ENCODE measurements at places on chromosomes 7 and 10.

GRCh38 chr7:142855114-142855743 is 353 bp downstream of the EPHB6 start:
- DNase-seq: no peak

DNA sequence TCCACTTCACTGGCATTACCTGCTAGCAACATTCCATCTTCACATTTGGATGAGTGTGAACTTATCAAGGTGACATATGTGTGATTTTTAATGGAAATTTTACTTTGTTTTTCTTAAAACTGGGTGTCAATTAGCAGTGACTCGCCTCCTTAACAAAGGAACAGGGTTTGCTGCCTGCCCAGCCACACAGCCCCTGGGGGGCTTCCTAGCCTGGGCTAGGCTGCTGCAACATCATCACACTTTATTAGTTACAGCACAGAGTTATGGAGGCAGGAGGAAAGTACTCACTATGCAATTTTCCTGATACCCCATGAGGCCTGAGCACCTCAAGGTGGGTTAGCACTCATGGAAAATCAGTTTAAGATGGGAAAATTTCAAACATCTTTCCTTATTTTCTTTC is 861.3 kb downstream of the NRG3 start:
- no peak for DNase-seq

DNA sequence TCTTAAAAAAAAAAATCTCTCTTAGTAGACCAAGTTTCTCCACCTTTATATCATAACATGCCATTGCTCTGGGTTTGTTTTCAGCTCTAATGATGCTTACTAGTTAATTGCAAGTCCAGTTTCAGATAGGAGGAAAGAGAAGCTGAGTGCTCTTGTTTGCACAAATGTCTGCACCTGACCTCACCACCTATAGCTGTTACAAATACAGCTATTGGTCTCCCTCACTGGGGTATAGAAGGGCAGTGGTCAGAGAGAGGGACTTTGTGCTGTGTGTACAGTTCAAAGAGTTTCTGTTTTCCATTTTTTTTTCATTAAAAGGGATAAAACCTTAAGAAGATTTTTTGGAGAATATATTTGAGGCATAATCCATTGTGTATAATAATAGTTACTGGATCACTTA is 52.7 kb downstream of the TAS2R16 start:
- no peak for DNase-seq

- DNase-seq: no peak
Observed at GRCh38 chr10:76628801-76629200, 1008.8 kb downstream of the KCNMA1 start.

DNA sequence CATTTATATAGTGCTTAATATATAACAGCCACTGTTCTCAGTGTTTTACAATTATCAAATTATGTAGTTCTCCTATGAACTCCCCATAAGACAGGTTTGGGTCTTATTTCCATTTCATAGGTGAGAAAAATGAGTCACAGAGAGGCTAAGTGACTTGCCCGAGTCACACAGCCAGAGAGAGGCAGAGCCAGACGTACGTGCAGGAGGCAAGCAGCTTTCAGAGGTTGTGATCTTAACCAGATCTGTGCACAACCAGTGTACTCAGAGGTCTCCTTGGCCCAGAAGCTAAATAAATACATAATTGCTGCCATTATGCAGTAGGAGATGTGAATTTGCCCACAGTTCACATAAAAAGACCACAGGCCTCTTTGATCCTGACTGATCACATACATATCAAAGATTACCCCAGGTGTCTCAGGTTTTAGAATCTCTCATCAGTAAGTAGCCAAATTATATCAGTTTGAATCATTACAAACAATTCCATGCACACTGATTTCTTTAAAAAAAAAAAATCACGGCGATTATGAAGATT is 304.7 kb upstream of the AOAH start:
- no peak for DNase-seq

GRCh38 chr10:62862447-62862846 is 46.3 kb upstream of the EGR2 start:
- no peak for DNase-seq

GRCh38 chr10:72255977-72256729 is 17.6 kb upstream of the DDIT4 start:
- no peak for DNase-seq

- no peak for DNase-seq
Observed at GRCh38 chr10:81865581-81865980, 9.4 kb upstream of the NRG3 start.

DNA sequence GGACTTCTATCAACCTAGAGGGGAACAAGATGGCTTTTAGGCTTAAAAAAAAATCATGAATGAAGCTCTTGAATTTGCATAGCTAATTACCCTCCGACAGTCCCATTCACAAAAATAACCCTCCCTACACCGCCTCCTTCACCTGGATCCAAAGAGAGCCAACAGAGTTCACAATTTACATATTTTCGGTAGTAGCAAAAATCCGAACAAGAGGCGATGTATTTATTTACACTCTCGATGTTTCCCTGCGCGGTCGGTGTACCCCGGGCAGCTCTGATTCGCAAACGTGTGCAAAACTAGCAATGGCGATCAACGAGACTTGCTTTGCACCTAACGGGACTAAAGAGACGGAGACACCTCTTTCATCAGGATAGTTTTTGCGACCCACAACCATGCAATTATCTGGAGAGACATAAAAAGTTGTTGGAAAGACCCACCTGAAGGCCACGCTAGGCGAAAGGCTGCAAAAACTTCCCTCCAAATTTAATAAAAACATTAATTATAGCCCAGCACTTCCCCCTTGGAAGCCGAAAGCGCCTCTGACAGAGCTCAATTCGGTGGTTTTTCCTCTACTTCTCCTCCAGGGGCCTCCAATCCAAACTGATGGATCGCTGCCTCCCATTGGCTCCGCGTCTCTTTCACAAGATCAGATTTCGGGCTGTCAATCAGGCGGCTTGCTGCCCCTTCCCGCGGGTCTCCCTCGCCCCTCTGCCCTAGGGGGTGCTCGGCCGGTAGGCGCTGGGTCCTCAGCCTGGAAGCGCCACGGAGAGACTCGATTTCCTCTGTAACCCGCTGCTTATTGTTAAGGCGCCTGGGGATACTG is at the start of gene ETV1:
TSS of gene ETV1 (minus strand) at position 541 of the 823 bp plus-strand sequence. CDS start 614 bp downstream, outside the sequence.
- no peak for DNase-seq

DNA sequence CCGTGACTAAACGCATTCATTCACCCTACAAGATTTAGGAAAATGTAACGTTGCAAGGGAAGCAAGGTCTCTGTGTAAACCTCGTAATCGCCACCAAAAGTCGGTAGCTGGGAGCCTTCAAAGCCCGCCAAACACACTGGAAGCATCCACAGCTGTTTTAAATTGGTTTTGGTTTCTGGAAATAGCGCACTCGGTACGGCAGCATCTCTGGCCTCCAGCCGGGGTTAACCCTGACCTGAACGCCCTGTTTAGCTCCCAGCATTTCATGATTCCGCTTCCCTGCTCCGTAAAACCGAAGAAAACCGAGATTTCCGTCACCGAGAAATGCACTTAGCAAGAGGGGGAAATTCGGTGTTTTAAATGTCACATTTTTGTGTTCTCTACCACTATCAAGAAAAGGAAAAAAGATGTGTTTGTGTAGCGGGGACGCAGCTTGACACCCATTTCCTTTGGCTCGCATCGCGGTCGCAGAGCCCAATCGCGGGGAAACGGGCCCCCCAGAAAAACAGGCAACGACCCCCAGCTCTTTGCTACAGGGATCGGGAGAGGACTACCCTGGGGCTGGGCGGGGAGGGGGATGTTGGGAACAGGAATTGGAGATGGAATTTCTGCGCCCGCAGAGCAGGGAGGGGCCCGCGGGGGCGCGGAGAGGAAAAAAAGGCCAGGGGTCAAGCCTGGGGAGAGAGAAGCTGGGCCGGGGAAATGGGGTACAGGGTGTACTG is 646 bp downstream of the SGCE start:
- no peak for DNase-seq

DNA sequence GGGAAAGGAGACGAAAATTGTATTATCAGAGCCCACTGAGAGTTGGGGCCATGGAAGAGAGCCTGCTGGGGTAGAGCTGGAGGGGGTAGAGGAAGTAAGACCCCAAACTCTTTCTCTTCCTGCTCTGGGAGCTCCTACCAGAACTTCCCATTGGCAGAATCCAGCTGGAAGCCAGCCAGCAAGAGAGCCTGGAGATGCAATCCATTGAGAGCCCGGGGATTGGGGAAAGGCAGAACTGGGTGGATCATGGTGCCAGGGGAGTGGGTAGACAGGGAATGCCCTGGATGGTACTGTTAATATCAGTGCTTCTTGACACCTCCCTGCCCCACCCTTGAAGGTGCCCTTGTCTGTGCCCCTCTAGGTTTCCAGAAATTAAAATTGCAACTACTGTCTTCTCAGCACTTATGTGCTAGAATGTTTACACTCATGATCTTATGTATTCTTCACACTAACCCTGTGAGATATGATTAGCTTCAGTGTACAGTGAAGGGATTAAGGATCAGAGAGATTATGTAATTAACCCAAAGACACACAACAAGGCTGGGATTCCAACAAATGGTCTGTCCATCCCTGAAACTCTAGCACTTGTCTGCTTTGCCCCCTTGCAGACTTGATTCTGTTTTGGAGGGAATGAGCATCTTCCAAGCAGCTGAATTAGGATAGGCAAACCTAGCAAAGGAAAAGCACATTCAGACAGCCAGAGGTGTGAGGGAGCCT is 154.1 kb downstream of the C10orf105 start:
- no peak for DNase-seq

DNA sequence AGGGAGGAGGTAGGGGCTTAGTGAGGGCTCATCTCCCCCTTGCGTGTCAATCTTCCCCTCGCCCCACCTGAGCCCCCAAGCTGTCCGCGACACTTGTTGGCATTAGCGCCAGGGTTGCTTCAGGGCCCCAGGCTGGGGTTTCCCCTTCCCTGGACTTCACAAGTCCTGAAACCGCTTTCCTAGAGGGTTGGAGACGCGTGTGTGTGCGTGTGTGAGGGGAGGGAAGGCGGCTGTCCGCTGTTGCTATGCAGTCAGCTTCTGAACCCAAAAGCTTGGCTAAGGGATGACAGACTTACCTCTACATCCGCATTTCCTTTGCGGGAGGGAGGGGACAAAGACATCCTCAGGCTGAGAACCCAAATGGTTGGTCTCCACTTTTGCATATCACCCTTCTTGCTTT is 803 bp downstream of the GOLGA7B start:
- no peak for DNase-seq

GRCh38 chr7:146510088-146510680 is 393.6 kb downstream of the CNTNAP2 start:
- DNase-seq: no peak

GRCh38 chr10:89566992-89567391 is 31.6 kb upstream of the SLC16A12 start:
- DNase-seq: no peak

DNA sequence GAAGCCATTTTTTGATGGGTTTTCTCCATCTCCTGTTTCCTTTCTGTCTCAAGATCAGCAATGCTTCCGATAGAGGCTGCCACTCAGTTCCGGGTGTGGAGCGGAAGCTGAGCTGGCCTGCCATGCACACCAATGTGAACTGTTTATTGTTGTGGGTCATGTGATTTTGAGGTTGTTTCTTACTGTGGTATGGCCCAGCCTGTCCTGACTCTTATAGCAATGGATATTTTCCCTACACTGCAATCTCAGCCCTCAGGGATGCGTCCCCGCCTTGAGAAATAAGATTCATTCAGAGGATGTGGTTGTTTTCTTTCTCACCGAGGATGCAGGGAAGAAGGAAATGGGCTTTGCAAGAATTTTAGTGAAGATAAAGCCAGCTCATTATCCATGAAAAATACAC is 134.7 kb downstream of the PFKFB3 start:
- DNase-seq: no peak

All from activated T-helper 1 cell treated with anti-CD3 and anti-CD28 coated beads, Interleukin-2, amount 50 U/mL, for 16 hours (primary cell).